Heart right ventricle (tissue), 16 donors: ENCODE measurements at places on chromosomes 4 and X.

GRCh38 chr4:1336088-1336491 is 10.9 kb upstream of the UVSSA start:
- no peak for DNase-seq

DNA sequence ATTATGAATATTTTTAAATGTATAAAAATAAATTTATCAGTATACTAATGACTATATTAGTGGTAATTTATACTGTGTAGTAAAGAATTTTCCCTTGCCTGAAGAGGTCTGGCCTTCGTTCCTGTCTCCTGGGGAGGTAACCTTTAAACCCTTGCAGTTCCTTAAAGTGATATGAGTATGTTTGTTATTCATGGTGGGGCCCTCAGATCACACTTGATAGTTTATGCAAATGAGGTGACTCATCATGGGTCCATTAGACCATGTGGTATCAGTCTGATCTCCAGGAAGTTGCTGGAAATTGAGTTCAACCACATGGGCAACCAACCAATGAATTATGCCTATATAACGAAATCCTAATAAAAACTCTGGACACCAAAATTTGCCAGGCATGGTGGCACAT is 904.1 kb downstream of the RPA4 start:
- DNase-seq: no peak

GRCh38 chr4:126718136-126718535 is 914.6 kb upstream of the INTU start:
- DNase-seq: no peak

DNA sequence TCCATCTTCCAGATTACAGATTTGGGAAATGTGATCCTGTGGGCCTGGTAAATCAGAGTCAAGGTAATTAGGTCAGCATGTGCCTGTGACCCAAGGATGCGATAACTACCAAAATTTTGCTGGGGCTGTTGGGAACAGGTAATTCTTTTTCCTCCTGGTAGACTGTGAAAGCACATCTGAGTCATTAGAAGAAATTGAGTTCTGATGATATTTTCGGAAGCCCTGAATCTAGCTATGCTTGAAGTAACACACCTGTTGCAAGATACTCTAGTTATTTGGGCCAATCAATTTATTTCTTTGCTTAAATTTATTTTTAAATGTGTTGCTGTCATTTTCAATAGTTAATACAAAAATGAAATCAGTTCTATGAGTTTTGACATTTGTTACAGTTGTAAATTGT is 903.6 kb downstream of the RPA4 start:
- no peak for DNase-seq

- DNase-seq: no peak
Measured at GRCh38 chr4:2647403-2648158, 108.6 kb downstream of the TNIP2 start.

GRCh38 chr4:7830747-7831146 is 108.9 kb downstream of the AFAP1 start:
- no peak for DNase-seq
